ENCODE measurements at places on chromosomes 6 and 20.

GRCh38 chr6:121067381-121067780 is 266.9 kb downstream of the TBC1D32 start:
- no peak overlapping the region for H3K27ac ChIP-seq
- no peak overlapping the region for H3K4me3 ChIP-seq
- H3K4me1 ChIP-seq, result no peaks in the 10 kb centered on the region
- no peaks in the 10 kb centered on the region for H3K27me3 ChIP-seq
- H3K36me3 ChIP-seq, result no peaks in the 10 kb centered on the region
- DNase-seq, result no peak

DNA sequence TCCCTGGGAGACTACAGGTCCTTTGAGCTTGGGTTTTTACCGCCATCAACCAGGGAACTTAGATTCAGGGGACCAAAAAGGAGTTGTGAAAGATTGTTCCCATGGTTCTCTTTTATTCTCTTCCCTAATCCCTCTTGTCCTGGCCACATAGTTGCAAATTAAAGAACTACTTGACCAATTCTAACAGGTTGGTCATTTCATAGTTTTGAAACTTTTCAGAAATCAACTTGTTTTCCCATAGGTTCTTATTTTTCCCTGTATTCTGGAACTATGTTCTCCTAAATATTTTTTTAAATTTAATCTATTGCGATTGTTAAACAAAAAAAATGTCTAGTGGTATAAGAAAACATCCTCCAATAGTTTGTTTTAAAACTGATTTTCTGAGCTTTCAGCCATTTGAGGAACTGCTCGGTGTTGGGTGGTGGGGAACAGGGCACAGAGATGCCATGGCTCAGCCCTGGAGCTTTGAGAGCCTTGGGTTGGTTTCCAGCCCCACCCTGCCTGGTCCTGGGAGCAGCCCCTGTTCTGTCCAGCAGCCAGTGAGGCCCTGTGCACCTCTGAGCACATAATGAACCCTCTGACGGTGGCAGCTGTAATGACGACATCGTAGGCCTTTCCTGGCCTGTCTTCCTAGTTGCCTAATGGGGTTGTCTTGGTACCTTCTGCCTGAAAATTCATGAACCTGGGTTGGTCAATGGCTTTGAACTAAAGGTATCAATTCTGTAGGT is 53.5 kb downstream of the TBC1D7 start:
- DNase-seq, result no peak
- H3K4me1 ChIP-seq, result no peaks in the 10 kb centered on the region
- H3K36me3 ChIP-seq, result no peaks in the 10 kb centered on the region
- no peak overlapping the region for H3K4me3 ChIP-seq
- no peaks in the 10 kb centered on the region for H3K27me3 ChIP-seq

DNA sequence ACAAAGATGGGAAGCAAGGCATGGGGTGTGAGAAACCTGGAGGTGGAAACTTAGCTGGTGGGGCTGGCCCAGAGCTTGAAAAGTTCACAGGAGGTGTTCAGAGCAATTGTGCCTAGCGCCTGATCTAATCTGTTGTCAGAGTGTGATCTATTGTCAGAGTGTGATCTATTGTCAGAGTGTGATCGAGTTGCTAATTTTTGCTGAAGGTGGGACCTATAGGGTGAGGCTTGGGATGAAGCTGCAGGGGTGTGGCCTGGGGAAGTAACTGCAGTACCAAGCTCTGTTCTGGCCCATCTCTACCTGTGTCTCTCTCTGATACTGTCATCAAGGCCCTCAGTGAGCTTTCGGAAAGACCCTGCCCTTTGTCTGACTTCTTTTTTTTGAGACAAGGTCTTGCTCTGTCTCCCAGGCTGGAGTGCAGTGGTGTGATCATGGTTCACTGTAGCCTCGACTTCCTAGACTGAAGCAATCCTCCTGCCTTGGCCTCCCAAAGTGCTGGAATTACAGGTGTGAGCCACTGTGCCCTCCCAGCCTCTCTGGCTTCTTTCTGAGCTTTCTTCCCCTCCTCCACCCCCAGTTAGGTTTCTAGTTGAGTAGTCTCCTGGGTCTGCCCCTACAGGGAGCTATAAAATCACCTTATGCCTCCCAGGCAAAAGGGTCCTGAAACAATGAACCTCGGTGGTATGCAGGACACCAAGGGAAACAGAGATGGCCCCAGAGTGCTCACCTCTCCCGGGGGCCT is 150.8 kb upstream of the RNF24 start:
- H3K27me3 ChIP-seq, result no peaks in the 10 kb centered on the region
- H3K4me1 ChIP-seq, result peaks cover 35% of the 10 kb centered on the region

- H3K36me3 ChIP-seq, result no peaks in the 10 kb centered on the region
- H3K27ac ChIP-seq, result no peak overlapping the region
- H3K4me3 ChIP-seq, result no peak overlapping the region
- DNase-seq, result peak; percentile 25
- no peaks in the 10 kb centered on the region for H3K4me1 ChIP-seq
- H3K27me3 ChIP-seq, result no peaks in the 10 kb centered on the region
Observed at GRCh38 chr20:48230216-48230615, 444.9 kb upstream of the SULF2 start.

GRCh38 chr20:47357296-47358038 is 968 bp upstream of the ZMYND8 start:
- no peaks in the 10 kb centered on the region for H3K36me3 ChIP-seq
- peaks cover 75% of the 10 kb centered on the region for H3K4me1 ChIP-seq
- DNase-seq, result peak; percentile 62
- H3K27ac ChIP-seq, result peak overlapping the region; percentile 97

DNA sequence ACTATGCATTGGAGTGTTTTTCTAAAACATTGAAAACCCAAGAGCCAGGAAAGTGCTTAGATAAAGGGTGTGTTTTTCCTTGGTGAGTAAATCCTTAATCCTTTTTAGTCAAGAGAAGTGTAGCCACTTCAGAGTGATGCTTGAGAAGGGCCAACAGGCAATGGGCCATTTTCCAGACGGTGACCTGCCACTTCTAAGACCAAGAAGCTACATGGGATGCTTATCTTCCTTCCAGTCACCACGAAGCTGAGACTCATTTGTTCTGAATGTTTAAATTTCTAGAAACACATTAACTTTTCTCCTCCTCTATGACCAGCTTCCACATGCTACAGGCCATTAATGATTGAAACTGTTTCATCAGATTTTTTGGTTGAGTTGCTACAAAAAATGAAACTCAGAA is 34.4 kb upstream of the NHSL1 start:
- no peaks in the 10 kb centered on the region for H3K27me3 ChIP-seq
- no peaks in the 10 kb centered on the region for H3K36me3 ChIP-seq
- H3K4me1 ChIP-seq, result peaks cover 14% of the 10 kb centered on the region

All from A673 (cell line).